Stimulated activated CD4-positive, alpha-beta T cell treated with anti-CD3 and anti-CD28 coated beads, Interleukin-15, amount 100 ng/mL, for 48 hours (primary cell): ENCODE measurements at places on chromosomes 11 and 22.

DNA sequence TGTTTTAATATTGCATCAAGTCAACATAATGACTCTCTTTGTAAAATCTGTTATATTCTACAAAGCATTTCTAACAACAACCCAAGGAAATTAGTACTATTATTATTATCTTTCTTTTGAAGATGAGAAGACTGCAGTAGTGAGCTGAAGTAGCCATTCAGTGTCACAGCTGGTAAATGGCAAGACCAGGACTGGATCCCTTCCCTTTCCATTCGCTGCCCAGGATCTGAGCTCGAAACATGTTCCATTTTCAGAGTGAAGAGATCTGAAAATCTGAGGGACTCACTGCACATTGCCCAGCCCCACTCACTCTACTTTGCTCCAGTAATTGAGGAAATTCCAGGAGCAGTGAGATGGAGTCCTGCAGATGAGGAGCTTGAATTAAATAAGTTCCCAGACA lies 240.0 kb upstream of the BLID start:
- no peak for DNase-seq

GRCh38 chr11:868802-869201 lies 26.1 kb downstream of the TSPAN4 start:
- no peak for DNase-seq

DNA sequence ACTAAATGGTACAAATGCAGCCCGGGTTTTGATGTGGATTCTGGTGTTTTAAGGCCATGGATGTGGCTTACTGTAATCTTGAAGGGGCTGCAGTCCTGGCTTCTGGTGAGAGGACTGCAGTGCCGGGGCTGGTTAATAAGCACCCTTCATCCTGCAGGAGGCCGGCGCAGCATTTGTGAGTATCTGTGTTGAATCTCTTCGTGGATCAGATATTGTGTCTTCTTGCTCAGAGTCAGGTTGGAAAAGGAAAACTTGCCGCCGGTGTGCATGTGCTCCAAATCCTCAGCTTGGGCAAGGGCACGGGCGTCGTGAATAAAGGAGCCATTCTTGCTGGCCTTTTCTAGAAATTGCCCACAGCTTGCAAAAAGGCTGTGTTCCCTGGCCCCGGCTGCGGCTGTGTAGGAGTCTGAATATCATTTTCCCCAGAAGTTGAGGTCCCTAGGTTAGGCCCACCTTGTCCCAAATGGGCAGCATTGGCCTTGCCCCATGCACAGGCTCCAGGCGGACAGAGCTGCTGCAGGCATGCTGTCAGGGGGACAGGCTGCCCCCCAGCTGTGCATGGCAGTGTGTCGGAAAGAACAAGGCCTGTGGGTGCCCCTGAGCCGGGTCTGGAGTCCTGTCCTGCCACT lies 28.9 kb upstream of the PARVB start:
- DNase-seq: no peak

DNA sequence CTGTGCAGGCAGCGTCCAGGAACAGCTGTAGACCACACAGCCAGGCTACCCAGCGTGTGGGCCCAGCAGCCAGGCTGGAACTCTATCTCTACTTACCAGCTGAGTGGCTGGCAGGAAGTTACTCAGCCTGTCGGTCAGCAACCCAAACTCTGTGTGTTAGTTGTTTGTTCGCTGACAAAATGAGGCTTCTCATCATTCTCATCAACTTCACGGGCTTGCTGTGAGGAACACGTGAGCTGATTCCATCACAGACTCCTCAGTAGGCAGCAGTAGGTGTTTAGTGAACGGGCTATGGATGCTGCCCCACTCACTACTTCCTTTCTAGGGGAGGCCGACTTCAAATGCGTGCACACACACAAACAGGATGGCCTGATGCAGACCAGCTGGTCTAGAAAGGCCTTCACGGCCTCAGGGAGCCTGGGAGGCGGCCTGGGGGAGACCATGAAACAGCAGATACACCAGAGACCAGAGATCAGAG lies 830 bp upstream of the SPDYC start:
- no peak for DNase-seq

GRCh38 chr11:33067294-33067693 lies 27.9 kb downstream of the TCP11L1 start:
- DNase-seq: no peak

GRCh38 chr11:133559833-133560471 lies 27.7 kb upstream of the OPCML start:
- DNase-seq: no peak

DNA sequence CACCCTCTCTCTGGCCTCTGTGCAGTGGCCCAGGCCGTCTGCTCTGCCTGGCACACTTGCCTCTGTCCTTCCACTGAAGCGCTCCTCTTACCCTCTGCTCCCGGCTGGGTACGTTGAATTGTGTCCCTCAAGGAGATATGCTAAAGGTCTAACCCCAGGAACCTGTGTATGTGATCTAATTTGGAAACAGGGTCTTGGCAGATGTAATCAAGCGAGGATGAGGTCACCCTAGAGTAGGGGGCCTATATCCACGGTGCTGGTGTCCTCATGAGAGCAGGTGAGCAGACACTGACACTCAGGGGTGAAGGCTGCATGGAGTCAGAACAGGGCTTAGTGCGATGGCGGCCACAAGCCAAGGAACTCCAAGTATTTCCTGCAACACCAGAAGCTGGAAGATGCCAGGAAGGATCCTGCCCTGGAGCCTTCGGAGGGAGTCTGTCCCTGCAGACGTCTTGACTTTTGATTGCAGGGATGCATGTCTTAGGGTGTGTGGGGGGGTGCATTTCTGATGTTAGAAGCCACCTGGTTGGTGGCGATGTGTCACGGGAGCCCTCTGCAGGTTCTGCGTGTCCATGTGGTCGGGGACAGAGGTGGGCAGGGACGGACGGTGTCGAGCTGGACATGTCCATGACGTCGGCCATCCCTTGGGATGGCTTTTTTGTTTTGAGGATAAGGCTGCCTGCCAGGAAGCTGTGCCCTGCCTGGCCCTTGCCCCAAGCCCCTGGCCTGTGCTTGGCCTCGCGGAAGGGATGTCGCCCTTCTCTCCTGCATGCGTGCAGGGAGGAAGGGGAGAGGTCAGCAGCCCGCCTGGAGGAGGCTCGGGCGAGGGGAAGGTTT lies 68.6 kb downstream of the LRP5 start:
- no peak for DNase-seq

DNA sequence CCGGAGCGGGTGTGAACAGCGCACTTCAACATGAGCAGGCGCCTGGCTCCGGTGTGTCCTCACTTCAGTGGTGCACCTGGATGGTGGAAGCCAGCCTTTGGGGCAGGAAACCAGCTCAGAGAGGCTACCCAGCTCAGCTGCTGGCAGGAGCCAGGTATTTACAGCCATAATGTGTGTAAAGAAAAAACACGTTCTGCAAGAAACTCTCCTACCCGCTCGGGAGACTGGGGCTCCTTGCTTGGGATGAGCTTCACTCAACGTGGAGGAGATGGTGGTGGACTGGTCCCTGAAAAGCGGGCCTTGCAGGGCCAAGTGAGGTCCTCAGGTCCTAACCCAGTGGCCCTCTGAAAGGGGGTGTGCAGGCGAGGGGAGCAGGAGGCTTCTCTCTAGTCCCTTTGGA lies 7.5 kb downstream of the MCAM start:
- DNase-seq: no peak

- no peak for DNase-seq
These were observed 797 bp downstream of the THY1 start for GRCh38 chr11:119421941-119422808.

DNA sequence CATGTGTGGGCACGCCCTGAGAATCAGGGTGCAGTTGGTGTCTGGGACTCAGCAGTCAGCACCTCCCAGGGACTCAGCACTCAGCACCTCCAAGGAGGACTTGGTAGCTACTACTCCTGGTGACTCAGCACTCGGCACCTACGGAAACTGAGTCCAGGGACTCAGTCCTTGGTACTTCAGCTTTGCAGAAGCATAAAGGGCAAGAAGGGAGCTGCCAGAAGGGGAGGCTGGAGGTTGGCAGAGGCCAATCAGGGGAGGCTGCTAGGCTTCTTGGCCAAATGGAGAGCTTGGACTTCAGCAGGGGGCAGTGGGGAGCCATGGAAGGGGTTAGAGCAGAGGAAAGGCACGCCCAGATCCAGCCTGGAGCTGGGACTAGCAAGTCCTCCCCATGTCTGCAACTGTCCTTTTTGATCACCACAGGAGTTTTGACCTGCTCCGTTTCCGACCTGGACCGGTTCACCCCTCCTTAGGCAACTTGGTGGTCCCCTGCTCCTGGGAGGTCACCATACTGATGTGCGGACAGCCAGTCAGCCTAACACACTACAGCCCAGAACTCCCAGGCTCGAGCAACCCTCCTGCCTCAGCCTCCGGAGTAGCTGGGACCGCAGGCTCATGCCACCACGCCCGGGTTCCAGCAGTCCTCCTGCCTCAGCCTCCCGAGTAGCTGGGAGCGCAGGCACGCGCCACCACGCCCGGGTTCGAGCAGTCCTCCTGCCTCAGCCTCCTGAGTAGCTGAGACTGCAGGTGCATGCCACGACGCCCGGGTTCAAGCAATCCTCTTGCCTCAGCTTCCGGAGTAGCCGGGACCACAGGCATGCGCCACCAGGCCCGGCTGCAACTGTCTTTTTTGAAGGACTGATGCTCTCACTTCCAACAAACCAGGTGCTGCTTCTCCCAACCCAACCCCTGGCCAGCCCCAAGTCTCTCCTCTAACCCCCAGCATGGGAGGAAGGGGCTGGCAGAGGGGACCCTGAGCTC lies 1.5 kb downstream of the ANO9 start:
- DNase-seq: no peak
